ENCODE measurements at places on chromosomes 1 and 21. TPM values are rescaled to one million over a fixed set of nuclear protein-coding genes. Genes with fewer than 3 reads are reported as not detected.

GRCh38 chr1:116460783-116461376 is 87.8 kb downstream of the ATP1A1 start:
- DNase-seq = no peak

DNA sequence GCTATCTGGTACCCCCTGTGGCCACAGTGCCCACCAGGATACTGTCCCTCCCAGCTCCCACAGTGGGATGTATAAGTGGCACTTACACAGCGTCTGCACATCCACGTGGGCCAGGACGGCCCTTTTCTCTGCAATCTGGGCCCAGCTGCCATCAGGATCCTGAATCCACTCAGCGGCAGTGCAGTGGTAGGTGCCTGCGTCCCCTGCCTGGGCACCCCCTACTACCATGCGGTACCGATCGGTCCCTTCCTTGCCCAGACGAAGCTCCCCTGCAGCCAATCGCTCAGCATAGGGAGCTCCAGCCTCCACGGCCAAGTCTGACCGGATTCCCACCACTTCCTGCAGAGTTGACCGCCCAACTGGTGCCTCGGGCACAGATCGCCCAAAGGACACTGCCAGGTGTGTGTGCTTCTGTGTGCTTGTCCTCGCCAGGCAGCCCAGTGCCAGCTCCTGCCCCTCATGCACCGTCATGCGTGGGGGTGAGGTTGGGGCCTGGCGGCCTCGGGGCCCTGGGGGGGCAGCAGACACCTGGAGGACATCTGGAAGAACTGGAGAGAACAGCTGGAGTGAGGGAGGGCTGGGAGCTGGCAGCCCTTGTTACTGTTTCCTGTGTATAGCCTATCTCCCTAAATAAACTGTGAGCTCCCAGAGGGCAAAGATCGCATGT is 4.7 kb downstream of the IGSF8 start:
- no peak for DNase-seq

- peak; percentile 83 for DNase-seq
Measured at GRCh38 chr1:58755468-58755872, 28.4 kb downstream of the JUN start.

GRCh38 chr1:171484760-171485374 is 463 bp upstream of the PRRC2C start:
- no peak for DNase-seq

DNA sequence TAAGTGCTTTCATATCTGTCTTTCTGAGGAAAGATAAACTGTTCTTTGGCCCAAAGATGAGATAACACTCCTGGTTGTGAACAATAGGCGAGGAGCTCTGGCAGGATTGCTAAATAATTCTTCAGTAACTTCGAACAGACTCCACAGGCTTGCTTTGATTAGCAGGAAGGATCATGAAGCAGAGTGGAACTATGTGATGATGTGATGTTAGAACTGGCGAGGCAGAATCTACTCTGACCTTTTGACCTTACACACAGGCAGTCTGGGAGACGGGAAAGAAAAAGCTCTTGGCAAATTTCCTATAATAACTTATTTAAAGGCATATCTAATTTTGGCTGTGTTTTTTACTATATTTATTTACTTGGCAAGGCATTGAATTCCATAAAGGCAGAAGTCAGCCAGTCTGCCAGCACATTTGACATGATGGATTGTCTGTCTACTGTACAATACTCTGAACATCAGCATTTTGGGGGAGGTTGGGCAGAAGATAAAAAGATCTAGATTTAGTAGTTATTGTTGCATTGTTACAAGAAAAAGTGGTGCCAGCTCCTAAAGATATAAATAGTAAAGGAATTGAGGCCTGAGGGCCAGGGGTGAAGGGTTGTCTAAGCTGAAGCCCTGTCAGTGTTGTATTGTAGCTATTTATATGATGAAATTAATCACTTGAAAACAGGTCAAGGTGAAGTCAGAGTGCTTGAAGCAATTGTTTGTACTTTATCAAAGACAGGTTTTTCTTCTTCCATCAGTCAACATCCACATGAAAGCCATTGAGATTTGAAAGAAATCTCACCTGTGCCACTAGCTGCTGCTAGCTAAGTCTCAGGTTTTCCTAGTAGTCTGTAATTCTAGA is 708.8 kb downstream of the LTN1 start:
- DNase-seq = no peak

GRCh38 chr21:28798798-28799197 is 193.9 kb downstream of the LTN1 start:
- no peak for DNase-seq

- DNase-seq = no peak
Measured at GRCh38 chr21:29718081-29718815, 221.5 kb downstream of the GRIK1 start.

Gene RCC2
- 116 TPM for total RNA-seq

- DNase-seq = no peak
Measured at GRCh38 chr21:42172596-42173483, 46.1 kb upstream of the ABCG1 start.

DNA sequence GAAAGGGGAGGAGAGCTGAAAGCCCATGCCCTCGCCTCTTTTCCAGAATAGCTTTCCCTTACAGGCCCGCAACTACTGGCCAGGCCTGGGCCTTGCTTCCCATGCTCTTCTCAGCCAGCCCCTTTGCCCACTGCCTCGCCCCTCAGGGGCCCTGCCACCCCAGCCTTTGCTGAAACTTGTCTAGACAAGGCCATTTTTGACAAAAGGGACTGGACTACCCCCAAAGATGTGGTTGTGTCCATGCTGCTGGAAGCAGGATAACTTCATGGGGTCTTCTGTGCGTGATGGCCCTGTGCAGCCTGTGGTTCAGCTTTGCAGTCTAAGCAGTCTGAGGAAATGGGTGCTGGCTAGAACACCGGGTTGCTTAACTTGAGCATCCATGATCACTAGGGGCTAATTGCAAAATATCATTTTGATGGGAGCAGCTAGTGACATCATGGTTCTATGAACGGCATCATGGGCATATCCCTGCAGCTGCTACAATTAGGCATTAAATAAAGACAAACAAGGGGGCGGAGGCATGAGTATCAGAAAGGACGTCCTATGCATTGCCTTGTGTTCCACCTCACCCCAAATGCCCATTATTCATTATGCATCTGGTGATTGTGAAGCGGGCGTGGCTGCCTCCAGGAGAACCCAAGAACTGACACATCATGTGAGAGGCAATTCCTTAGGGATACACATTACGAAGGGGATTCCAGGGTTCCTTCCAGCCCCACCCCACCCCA is 36.8 kb downstream of the NTPCR start:
- DNase-seq = no peak

DNA sequence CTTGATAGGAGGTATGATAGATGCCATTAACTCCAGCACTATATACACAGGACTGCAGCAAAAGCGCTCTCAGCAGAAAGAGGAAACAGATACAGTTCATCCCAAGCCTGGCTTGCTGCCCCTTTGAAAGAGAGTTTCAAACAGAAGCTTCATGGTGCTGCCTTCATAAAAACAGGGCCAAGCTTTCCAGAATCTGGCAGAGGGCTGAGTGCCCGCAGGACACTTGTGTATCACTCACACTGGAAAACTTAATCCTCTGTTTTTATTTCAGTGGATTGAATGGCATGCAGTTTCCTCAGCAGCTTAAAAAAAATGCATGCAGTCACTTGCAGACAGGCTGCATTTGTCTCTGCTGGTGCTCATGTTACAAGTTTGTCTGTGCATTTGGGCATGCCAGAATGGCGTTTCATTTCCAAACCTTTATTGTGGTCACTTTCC is 40.4 kb downstream of the KCNJ15 start:
- DNase-seq = no peak

Gene DMAP1
- 52.9 TPM for total RNA-seq

- DNase-seq = no peak
Measured at GRCh38 chr1:70503358-70503757, 92.3 kb downstream of the CTH start.

- DNase-seq = no peak
Measured at GRCh38 chr1:77355010-77355409, 73.2 kb downstream of the AK5 start.

Measured in Panc1 (cell line).